ENCODE measurements at places on chromosomes 16 and 17.

DNA sequence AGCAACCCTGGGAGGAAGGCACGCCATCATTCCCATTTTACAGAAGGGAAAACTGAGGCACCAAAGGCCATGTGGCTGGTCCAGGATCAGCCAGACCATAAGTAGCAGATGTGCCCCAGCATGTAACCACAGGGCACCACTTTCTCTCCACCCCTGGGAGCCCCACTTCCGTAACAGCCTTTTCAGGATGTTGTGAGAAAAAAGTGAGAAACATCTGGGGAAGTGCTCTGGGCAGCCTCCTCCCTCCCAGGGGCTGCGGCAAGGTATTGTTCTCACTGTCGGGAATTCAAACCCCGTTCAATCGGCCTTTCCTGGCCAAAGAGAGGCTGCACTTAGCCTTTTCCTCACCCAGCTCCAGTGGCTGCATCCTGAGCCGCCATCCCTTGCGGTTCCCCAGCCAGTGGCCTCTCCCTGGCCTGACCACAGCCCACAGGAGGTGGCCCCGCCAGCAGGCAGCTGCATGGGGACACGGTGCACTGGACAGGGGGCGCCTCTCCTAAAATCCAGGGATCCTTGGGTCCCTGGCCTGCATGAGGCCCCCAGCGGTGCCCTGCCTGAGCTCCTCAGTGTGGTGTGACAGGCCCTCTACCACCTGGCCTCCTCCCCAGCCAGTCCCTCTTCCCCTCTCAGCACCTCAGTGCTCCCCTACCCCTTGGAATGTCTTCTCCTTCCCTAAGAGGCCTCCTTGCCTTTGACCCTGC, 5.7 kb upstream of the CDH5 start:
- DNase-seq: no peak

DNA sequence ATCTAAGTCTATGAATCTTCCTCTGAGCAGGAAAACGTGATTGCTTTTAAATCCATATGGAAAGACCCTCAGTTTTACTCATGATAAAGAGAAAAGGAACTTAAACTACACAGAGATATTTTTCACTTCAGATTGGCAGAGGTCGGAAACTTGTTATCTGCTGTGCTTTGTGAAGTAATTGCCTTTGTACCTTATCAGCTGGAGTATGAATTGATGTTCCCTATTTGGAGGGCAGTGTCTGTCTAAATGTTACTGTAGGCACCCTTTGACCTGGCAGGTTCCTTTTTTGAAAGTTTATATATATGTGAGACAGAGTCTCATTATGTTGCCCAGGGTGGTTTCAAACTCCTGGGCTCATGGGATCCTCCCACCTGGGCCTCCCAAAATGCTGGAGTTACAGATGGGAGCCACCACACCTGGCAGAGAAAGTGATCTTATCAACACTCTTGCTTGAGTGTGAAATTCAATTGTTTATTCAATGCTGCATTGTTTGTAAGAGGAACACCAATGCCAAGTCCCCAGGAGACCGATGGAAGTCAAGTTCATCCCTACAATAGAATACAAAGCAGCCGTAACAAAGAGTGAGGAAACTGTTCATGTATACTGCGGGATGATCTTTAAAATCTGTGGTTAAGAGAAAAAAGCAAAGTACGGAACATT, 52.3 kb downstream of the ABCC1 start:
- no peak for DNase-seq

GRCh38 chr17:30278032-30278431, 13.7 kb downstream of the BLMH start:
- peak; percentile 51 for DNase-seq

DNA sequence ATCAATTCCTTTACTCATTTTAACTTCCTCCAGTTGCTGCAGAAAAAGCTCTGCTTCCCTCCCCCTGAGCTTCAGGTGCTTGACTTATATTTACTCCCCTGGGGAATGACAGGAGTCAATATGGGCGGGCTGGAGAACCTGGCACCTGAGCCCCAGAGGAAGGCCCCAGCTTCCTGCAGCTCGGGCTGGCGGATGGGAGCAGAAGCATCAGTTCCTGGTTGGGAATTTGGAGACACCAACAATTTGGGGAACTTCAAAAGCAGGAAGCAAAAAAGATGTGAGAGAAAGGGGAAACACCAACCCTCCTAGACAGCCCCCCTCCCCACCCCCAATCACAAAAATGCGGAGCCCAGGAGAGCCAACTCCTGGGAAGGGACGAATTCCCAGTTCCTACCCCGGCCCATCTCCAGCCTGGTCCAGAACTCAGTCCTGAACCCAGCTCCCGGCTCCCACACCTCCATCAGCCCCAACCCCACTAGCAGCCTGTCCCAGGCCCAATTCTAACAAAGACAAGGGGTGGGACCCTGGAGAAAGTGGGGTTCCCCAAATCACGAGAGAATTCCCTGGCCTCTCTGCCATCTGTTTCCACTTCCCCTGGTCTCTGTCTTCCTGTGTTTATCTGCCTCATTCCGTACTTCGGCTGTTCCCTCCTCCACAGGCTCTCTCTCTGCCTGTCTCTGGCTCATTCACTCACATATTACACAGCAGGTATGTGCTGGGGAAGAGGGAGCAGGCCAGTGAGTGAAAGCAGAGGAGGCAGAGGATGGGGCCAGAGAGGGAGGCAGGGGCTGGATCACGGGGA, 16.2 kb upstream of the ASGR2 start:
- DNase-seq: no peak
